ENCODE measurements at places on chromosomes 11 and 22. TPM values are rescaled to one million over a fixed set of nuclear protein-coding genes. Genes with fewer than 3 reads are reported as not detected.

Gene YPEL1
- total RNA-seq, result 0.34 TPM

Gene CARNS1
- 0.62 TPM for total RNA-seq

DNA sequence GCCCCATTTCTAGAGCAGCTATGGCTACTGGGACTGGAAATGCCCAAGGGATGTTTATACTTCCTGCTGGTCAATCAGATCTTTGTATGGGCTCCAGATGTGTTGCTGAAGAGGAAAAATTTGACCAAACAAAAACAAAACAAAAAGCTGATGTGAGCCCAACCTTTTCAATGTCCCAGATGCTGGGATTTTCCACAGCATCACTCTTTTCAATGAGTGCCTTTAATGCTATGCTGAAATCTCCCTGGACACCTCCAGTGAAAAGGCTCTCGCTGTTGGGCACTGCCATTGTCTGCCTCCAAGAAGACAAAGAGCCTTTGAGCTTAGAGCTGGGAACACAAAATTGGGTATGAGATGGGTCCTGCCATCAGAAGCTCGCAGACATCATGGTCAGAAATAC lies 671.9 kb downstream of the NTM start:
- DNase-seq, result no peak

DNA sequence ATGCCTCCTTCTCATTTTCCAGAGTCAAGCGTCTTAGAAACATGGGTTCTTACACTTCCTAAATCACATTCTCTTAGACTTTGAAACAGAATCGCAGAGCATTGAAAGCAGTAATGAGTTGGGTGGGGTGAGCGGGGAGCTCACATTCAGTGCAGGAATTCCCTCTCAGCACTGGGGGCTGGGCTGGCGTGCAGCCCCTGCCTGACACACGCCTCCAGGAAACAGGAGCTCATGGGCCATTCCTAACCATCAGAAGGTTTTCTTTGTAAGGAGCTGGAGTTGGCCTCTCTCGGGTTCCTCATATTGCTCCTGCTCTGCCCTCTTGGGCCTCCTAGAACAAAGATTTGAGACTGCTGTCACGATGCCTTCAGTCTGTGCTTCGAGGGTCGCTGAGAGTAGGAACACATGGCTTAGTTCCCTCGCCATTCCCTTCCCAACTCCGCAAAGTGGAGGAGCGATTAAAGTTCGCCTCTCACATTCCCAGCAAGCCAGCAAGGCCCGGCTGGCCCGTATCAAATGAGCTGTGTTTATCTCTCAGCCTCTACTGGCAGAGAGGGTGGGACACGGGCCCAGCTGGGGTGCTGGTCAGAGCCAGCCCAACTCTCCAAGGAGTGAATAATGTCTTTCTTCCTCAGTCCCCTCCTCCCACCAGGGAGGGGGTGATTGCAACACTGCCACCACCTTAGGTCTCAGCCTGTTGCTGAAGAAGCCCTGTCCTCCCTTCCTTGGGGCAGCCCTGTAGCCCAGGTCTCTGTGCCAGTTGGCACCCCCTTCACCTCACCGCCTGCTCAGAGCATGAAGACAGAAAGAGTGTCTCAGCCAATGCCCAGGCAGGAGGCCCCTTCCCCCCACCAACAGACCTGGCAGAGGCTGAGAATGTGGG lies 10.4 kb downstream of the CHRDL2 start:
- no peak for DNase-seq

Gene POU2AF3
- total RNA-seq, result 0.39 TPM

DNA sequence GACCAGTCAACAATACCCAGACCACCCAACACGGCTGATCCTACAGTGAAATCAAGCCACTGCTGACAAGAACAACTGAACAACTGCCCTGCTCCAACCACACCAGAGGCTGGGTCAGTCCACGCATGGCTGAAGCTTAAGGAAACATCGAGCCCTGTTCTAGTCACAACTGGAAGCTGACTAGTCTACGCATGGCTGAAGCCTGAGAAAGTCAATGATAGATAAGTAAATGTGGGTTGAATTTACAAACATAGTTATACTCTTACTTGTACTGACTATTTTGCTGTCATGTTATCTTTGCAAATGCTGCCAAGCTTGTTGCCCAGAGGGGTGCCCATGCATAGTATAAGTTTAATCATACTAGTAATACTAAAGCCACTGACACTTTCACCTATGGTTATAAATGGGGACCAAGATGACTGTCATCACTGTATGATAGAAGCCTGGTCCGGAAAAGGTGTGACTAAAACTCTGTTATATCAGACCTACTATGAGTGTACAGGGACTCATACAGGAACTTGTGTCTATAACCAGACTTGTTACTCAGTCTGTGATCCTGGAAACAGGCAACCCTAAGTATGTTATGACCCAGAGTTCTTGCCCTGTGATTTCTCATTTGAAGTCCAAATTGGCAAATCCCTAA lies 43.4 kb upstream of the GLYAT start:
- no peak for DNase-seq

GRCh38 chr22:37713761-37714160 lies 16.9 kb downstream of the TRIOBP start:
- DNase-seq, result no peak

DNA sequence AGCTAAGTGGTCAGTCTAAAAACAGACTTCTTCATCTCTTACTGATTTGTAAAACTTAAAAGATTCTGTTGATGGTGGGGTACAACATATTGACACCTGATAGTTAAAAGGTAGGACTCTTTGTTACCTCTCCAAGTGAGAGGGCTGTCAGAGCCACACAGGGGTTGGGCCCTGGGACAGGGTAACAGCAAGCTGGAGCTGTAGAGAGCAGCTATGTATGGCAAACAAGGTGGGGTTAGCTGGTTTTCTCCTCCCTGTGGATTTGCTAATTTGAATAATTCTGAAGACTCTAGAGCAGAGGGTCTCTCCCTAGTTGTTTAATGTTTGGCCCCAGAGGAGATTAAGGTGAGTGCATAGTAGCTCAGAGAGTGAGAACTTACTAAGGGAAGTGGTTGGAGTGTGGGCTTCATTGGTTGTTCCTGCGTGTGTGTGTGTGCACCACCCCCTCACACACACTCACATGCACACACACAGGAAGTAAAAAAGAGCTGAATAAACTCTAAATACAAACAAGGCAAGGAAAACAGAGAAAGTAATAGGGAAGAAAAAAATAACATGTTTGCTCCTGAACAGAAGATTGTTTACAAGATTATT lies 9.2 kb upstream of the GAS2 start:
- DNase-seq, result no peak

Gene IL18
- total RNA-seq, result not detected

GRCh38 chr11:115470928-115471327 lies 33.3 kb downstream of the CADM1 start:
- no peak for DNase-seq

Gene JAML
- total RNA-seq, result 264 TPM

Measured in activated T-helper 1 cell treated with anti-CD3 and anti-CD28 coated beads, Interleukin-12 subunit alpha, Interleukin-12 subunit beta, Interleukin-2, Interleukin-4 antibody, amounts not matched to agents 30 ng/mL and 10 ng/mL and 1 ng/mL, durations not matched to agents 14 hours and 24 hours and 36 hours (primary cell).